ENCODE measurements at places on chromosomes 7 and 10. TPM values are rescaled to one million over a fixed set of nuclear protein-coding genes. Genes with fewer than 3 reads are reported as not detected.

STAG3 gene
- 0.56 TPM for total RNA-seq

ENTPD1 gene
- total RNA-seq = 32.1 TPM

TMEM139 gene
- 3.2 TPM for total RNA-seq

IKZF1 gene
- total RNA-seq = 24.4 TPM

SCIN gene
- total RNA-seq = 0.49 TPM

BLVRA gene
- total RNA-seq = 35.3 TPM

PDGFA gene
- total RNA-seq = 175 TPM

ZCWPW1 gene
- 3.5 TPM for total RNA-seq

CRYGN gene
- 0.35 TPM for total RNA-seq

AGR3 gene
- 22.2 TPM for total RNA-seq

BAMBI gene
- 24.8 TPM for total RNA-seq

CCSER2 gene
- total RNA-seq = 60.6 TPM

CPXM2 gene
- total RNA-seq = 275 TPM

SYT15B gene
- 5.3 TPM for total RNA-seq

SLC18A3 gene
- not detected for total RNA-seq

ZPBP gene
- not detected for total RNA-seq

AS3MT gene
- 5.6 TPM for total RNA-seq

SLC16A9 gene
- 1.6 TPM for total RNA-seq

ANK3 gene
- 55.4 TPM for total RNA-seq

TEX47 gene
- total RNA-seq = not detected

ANKRD2 gene
- total RNA-seq = not detected

HPSE2 gene
- total RNA-seq = 1.1 TPM

RBP3 gene
- total RNA-seq = not detected

CLRN3 gene
- total RNA-seq = not detected
